ENCODE measurements at places on chromosomes 1 and 21.

DNA sequence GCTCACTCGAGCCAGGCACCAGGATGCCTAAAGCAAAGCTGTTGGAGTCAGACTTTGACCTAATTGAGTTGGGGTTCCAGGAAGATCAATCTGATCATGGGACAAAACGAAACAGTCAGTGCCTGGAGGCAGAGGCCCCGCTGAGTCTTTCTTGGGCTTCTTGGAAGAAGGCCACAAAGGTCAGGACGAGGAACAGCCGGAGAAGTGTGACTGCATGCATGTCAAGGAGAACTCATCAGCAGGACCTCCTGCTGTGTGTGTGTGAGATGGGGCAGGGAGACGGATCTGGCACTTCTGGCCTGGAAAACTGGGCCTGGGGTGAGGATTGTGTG lies 190.8 kb downstream of the CAMTA1 start:
- DNase-seq, result no peak

DNA sequence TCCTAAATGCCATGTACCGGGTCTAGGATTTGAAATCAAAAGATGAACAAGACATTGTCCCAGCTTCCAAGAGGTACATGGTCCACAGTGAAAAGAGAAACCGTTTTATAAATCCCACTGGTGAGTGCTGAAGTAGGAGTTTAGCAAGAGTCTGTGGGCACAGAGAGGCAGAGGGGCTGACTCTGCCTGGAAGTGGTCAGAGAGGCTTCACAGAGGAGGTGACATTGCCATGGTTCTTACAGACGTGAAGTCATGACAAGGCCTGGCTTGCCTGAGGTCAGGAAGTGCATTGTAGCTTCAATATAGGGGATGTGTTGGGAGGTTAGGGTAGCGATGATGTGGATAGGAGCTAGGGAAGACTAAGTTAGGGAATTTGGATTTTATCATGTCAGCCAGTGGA lies 28.4 kb downstream of the MAPKAPK2 start:
- no peak for DNase-seq

- DNase-seq, result no peak
Observed at GRCh38 chr1:7375781-7376660, 395.1 kb upstream of the VAMP3 start.

DNA sequence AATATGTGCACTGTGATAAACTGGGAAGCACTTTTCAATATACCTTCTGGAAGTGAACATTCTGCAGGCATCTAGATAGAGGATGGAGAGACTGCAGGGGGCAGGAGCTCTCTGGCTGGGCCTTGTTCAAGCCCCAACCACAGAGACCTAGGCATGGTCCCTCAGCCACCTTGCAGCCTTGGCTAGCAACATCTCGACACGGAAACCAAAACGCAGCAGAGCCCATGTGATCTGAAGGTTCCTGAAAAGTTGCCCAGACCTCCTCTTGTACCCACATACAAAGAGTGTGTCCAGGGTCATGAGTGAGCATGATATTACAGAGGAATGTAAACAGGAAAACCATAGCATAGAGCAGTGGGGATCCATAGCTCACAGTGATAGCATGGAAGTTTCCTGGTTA lies 33.1 kb upstream of the SAMD11 start:
- no peak for DNase-seq

DNA sequence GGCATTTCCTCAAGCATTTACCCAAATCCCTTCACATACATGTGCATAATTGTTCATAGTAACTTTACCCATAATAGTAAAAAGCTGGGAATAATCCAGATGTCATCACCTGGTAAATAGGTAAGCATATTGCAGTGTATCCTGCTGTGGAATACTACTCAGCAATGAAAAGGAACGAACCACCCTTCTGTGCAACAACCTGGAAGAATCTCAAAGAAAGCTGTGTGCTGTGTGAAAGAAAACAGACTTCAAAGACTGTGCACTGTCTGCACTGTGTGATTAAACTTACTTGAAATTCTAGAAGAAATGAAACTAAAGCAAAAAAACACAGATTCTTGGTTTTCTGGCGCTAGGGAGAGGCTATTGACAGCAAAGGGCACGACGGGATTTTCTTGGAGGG lies 13.5 kb downstream of the TFF2 start:
- no peak for DNase-seq

- no peak for DNase-seq
Observed at GRCh38 chr1:85579622-85580021, 939 bp upstream of the CCN1 start.

DNA sequence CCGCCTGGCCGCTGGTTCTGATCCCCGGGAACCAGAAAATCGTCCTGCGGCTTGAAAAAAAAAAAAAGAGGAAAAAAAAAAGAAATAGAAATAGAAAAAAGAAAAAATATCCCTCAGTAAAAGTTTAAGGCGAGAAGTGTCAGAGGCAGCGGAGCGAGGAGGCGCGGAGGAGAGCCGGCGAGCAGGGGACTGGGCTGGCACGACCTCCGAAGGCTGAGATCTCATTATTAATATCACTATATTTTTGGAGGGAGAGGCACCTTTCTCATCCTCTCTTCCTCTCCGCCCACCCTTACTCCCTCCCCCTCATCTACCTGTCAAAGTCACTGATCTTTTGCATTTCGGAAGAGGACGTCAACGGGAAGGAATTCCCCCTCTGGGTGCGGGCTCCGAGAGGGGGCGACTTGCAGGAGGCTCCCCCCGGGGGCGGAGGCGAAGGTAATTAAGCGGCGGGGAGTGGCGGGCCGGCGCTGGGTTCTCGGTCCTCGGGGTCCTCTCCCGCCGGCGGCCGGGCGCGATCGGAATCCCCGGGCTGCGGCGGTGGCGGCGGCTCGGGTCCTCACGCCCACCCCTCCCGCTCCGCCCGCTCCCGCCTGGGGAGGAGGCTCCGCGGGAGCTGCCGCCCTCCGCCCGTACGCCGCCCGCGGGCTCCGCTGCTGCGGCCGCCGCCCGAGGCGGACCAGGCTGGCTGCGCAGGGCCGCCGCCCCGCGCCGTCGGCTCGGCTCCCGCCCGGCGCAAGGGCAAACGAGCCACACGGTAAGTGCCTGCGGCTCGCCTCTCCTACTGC lies at the start of gene NTNG1:
TSS of gene NTNG1 (plus strand) at position 337 of the 788 bp plus-strand sequence.
- no peak for DNase-seq

Data from stimulated activated CD4-positive, alpha-beta T cell treated with anti-CD3 and anti-CD28 coated beads, Interleukin-15, amount 100 ng/mL, for 1 hour (primary cell).